ENCODE measurements at places on chromosomes 6 and 20. TPM values are rescaled to one million over a fixed set of nuclear protein-coding genes. Genes with fewer than 3 reads are reported as not detected.

Gene C20orf204
- total RNA-seq = 2.1 TPM

Gene AIF1
- not detected for total RNA-seq

Gene PTCHD4
- total RNA-seq = 3.2 TPM

Gene MTHFD1L
- total RNA-seq = 80.5 TPM

Gene SOX12
- total RNA-seq = 10.8 TPM

Gene RNASET2
- total RNA-seq = 12.6 TPM

Gene CST5
- total RNA-seq = not detected

Gene PACRG
- not detected for total RNA-seq

Gene ALDH8A1
- total RNA-seq = 0.27 TPM

Gene FERMT1
- total RNA-seq = 6.5 TPM

Gene MAFB
- 1.7 TPM for total RNA-seq

Gene PRR18
- total RNA-seq = not detected

Gene TREML2
- total RNA-seq = not detected

Gene POPDC3
- total RNA-seq = 0.14 TPM

Gene SLC22A16
- total RNA-seq = not detected

Gene OLIG3
- not detected for total RNA-seq

Gene GNRH2
- 0.65 TPM for total RNA-seq

Gene PTGIS
- total RNA-seq = 1.3 TPM

Gene NKX2-4
- not detected for total RNA-seq

Gene SAPCD1
- 1.6 TPM for total RNA-seq

Gene EYS
- not detected for total RNA-seq

Gene HLA-DQB1
- not detected for total RNA-seq

Gene STX16
- 49.3 TPM for total RNA-seq

Gene GGTLC1
- total RNA-seq = not detected

Gene RAD21L1
- 0.07 TPM for total RNA-seq

Data from thoracic aorta endothelial cell (primary cell).